Effector memory CD4-positive, alpha-beta T cell (primary cell): ENCODE measurements at places on chromosomes 5 and 9.
A peak's percentile ranks its signal among the peaks of the same experiment; 100 is the strongest.

- no peak for DNase-seq
Measured at GRCh38 chr5:81068635-81069034, 108.5 kb downstream of the RASGRF2 start.

DNA sequence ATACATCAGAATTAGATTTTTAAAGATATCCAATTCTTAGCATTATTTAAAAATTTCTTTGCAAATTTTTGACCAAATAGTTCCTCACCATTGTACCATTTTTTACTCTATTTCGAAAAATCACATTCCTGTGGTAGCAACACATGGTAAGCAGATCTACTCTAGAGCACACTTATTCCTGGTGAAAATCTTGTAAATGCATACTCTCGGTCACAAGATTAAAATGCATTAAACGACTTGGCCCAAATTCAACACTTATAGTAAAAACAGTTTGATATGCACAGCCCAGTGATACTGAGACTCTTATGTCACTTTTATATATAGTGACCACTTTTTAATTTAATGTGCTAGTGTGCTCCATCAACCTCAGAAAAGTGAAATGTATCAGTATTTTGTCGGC, 208.8 kb upstream of the TARS1 start:
- DNase-seq, result no peak

DNA sequence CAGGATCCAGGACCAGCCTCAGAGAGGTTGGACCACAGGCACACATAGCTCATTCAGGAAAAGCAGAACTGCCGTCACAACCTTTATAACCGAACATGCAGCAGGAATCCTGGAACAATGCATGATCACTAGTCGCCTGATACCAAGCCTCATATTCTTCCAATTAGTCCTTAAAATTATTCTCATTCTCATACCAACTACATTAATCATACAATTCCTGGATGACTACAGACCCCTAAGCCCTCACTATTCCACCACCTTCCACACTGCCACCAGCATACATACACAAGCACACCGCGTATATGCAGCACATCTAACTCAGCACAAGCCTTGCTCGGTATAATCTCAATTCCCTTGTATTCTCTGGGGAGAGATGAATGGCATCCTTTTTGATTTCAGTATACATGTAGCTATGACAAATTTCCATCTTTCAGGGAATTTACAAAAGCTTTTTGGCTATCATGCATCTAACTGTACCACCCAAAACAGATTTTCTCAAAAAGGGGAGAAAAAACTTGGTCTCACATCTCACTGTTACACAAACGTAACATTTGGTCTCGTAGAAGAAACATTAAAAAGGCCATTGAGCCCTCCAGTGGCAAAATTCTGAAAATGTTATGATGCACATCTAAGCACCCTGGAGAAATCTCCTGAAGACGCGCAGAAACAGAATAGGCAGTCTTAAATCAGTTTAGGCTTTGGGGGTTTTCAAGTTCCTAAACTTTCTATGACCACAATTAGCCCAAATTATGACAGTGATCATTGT, 46.2 kb downstream of the MCTP1 start:
- DNase-seq, result no peak

- DNase-seq, result no peak
Measured at GRCh38 chr5:103525361-103525760, 37.2 kb downstream of the NUDT12 start.

DNA sequence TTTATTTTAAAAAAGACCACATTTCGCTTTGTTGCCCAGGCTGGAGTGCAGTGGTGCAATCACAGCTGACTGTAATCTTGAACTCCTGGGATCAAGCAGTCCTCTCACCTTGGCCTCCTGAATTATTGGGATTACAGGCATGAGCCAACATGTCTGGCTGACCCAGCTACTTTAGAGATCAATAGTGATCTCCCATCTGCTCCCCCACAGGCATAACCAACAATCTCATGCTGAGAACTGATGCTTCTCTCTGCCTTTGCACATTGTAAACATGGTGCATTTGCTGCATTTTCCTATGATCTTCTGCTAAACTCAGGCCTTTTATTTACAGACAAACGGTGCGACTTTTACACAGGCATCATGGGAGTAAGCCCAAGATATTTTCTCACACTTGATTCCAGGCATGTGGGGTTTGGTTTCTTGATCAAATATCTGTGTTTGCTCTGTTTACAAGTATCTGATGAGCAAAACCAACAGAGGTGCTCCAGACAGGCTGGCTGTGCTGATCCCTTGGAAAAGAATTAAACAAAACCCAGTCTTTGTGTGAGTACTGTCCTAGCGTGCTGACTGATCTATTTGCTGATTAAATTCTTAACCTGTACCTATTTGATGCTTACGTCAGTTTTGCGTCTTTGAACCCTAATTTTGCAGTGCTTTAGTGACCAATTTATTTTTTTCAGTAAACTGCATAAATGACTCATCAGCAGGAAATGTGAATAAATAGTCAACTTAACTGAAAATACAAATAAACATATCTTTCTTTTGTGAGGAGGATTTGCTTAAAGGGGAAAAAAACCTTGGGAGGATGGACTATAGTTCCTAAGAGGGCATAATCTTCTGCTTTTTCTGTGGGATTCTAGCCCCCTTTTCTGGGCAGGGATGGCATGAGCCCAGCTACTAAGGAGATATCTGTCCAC, 191.7 kb upstream of the NR3C1 start:
- no peak for DNase-seq

- DNase-seq, result no peak
Measured at GRCh38 chr5:39284552-39284951, 65.2 kb upstream of the FYB1 start.

DNA sequence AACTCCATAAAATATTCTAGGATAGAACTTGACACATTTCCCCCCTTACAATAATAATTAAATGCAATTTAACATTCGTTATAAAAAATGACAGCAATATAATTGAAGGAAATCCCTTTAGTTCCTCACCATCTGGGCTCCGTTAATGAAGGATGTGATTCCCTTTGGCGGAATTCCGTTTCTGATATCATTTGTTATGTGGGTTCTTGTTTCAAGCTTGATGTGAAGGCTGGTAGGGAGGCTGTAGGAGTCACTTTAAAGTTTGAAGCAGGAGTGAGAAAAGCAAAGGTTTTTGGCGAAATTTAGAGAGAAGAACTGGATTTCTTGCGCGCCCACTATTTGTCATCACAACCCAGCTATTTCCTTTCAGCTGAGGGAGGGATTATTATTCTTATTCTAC, 4.0 kb downstream of the RGS7BP start:
- no peak for DNase-seq

DNA sequence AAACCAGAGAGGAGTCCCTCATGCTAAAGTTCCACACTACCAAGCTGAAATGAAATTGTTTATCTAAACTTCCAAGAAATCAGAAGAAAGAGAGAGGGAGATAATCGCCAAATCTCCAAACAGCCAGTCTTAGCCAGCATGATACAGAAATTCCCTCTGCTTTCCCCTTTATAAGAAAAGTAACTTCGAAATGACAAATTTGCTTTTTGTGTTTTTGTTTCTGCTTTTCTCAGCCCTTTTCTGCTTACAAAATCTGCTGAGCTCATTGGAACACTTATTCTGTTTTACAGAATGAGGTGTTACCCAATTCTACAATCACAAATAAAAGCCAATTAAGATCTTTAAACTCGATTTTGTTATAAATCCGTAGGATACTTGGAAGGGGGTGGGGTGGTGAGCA, 72.9 kb downstream of the SFXN1 start:
- DNase-seq, result no peak

- DNase-seq, result no peak
Measured at GRCh38 chr5:131644822-131645221, 9.8 kb upstream of the RAPGEF6 start.

GRCh38 chr9:124699575-124699974, 71.5 kb downstream of the NR6A1 start:
- no peak for DNase-seq

DNA sequence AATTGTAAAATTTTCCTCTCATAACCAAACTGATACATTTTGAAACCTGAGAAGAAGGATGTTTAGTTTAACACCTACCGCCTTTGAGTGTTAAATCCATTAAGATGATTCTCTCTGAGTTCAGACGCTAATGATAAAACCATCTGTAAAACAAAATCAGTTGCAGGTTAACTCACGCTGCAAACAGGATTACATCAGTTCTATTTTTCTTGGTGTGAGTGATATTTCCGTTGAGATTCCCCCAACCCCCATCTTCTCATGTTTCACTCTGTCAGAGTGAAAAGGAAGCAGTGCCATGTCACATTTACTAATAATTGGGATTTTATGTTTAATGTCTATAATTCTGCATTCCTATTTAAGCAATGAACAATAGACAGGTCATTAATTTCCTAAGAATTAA, 146.5 kb downstream of the FANCC start:
- DNase-seq, result no peak

DNA sequence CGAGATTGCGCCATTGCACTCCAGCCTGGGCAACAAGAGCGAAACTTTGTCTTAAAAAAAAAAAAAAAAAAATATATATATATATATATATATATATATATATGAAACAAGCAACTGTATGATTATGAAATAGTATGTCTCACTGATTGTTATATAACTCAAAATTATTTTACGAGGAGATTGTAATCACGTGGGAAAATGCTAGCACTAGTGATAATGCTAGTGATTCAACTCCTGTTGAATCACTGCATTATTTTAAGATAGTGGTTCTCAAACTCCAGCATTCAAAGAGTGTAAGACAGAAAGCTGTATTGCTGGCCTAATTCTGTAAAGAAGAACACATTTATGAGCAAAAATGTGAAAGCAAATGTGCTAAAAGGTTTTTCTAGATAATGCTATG, 12.4 kb upstream of the PTPN3 start:
- DNase-seq, result no peak

DNA sequence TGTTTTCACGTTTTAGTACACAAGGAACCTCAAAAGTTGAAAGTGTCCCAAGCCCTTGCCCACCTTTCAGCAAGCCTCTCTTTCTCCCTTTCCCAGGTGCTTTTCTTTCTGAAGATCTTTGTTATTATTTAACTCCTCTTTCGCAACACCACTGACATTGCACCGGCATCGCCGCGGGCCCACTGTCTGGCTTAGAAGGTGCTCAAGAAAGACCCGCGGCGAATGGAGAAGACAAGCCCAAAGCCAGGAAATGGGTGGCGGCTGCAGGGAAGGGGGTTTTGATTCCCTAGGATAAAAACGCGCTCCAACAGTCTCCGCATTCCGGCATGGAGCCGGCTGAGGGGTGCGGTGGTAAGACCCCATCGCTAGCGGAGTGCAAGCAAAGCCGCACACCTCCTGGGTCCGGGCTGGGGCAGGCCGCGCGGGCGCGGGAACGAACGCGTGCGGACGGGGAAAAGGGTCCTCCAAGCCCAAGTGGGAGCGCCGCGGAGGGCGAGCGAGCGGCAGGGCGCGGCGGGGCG, 404 bp upstream of the AFAP1L1 start:
- DNase-seq, result no peak

- no peak for DNase-seq
Measured at GRCh38 chr9:131400627-131401026, 6.7 kb downstream of the PRRC2B start.

GRCh38 chr9:136544548-136544963, 1.3 kb downstream of the NOTCH1 start:
- DNase-seq, result peak; percentile 27

GRCh38 chr5:65923339-65923738, 3.0 kb upstream of the ERBIN start:
- DNase-seq, result no peak

GRCh38 chr5:22649074-22649473, 204.1 kb downstream of the CDH12 start:
- DNase-seq, result no peak

GRCh38 chr9:76798527-76798926, 34.3 kb downstream of the PCA3 start:
- no peak for DNase-seq

- DNase-seq, result no peak
Measured at GRCh38 chr9:114015607-114016006, 62.5 kb downstream of the AMBP start.

DNA sequence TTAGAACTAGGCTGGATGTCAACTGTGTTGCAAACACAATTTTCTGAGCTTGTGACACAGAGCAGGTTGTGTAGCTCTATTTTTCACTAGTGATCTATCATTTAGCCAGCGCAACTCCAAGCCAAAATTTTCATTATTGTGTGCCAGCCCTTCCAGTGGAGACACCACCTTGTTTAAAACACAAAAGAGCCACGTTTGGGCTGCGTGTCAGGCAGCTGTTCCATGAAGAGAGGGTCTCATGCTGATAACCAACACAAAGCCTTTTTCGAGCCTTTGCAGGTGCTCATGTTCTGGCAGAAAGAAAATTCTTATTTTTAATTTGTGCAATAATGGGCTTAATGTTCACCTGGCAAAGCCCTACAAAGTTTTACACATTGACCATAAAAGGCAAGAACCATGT, 237.6 kb upstream of the RGMB start:
- no peak for DNase-seq

- no peak for DNase-seq
Measured at GRCh38 chr5:10333154-10334006, 20.1 kb upstream of the MARCHF6 start.
